ENCODE measurements at places on chromosomes 1 and 21. TPM values are rescaled to one million over a fixed set of nuclear protein-coding genes. Genes with fewer than 3 reads are reported as not detected.

DNA sequence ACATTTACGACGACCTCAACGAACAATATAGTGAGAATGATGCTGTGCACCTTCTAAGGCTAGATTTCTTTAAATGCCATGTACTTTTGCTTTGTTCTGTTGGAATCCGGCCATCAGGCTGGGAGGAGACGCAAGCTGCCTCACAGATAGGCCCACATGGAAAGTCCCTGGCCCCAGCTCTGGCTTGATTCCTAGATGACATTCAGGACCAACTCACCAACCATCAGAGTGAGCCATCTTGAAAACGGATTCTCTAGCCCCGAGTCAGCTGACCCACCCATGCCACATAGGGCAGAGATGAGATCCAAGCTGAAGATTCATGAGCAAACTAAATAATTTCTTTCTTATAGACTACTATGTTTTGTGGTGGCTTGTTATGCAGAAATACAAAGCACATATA is 164.4 kb downstream of the ZNF281 start:
- H3K4me3 ChIP-seq = no peak overlapping the region
- H3K4me1 ChIP-seq = no peaks in the 10 kb centered on the region
- no peak overlapping the region for H3K27ac ChIP-seq
- no peaks in the 10 kb centered on the region for H3K36me3 ChIP-seq

DNA sequence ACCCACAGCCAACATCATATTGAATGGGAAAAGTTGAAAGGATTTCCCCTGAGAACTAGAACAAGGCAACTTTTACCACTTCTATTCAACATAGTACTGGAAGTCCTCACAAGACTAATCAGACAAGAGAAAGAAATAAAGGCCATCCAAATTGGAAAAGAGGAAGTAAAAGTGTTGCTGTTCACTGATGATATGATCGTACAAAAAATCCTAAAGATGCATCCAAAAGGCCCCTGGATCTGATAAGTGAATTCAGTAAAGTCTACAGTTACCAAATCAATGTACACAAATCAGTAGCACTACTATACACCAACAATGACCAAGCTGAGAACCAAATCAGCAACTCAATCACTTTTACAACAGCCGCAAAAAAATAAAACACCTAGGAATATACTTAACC is 28.3 kb downstream of the RAB3GAP2 start:
- H3K27me3 ChIP-seq = no peaks in the 10 kb centered on the region
- no peaks in the 10 kb centered on the region for H3K36me3 ChIP-seq
- no peaks in the 10 kb centered on the region for H3K4me1 ChIP-seq
- H3K4me3 ChIP-seq = no peak overlapping the region
- no peak for DNase-seq
- H3K27ac ChIP-seq = no peak overlapping the region

GRCh38 chr1:182723200-182723599 is 38.8 kb upstream of the RGS8 start:
- no peak overlapping the region for H3K4me3 ChIP-seq
- no peaks in the 10 kb centered on the region for H3K4me1 ChIP-seq
- H3K36me3 ChIP-seq = no peaks in the 10 kb centered on the region
- no peaks in the 10 kb centered on the region for H3K27me3 ChIP-seq
- no peak for DNase-seq

GRCh38 chr1:181073638-181074037 is 14.9 kb upstream of the IER5 start:
- DNase-seq = peak; percentile 84
- no peaks in the 10 kb centered on the region for H3K4me1 ChIP-seq
- H3K4me3 ChIP-seq = no peak overlapping the region
- no peaks in the 10 kb centered on the region for H3K36me3 ChIP-seq
- no peaks in the 10 kb centered on the region for H3K27me3 ChIP-seq
- H3K27ac ChIP-seq = peak overlapping the region; percentile 15

DNA sequence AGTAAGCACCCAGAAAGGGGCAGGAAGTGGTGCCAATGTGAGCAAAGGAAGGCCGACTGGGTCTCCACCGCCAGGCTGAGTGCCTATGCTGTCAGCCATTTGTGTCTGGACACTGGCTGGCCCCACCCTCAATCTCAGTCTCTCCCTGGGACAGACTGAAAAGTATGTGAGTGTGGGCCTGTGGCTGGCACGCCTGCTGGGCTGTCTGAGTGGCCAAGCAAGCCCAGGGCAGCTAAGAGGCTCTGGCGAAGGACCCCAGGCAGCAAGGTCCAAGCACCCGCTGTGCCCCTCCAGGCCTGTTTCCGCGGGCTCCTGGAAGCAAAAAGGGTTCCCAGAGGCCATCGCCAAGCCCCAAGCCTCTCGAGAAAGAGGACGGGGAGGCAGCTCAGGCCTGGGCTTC is 93.3 kb upstream of the VAMP3 start:
- H3K4me1 ChIP-seq = peaks cover 5% of the 10 kb centered on the region
- no peaks in the 10 kb centered on the region for H3K27me3 ChIP-seq
- no peak for DNase-seq

GRCh38 chr1:222522105-222522915 is 25.6 kb downstream of the HHIPL2 start:
- H3K27ac ChIP-seq = no peak overlapping the region
- no peaks in the 10 kb centered on the region for H3K36me3 ChIP-seq
- H3K27me3 ChIP-seq = no peaks in the 10 kb centered on the region

DNA sequence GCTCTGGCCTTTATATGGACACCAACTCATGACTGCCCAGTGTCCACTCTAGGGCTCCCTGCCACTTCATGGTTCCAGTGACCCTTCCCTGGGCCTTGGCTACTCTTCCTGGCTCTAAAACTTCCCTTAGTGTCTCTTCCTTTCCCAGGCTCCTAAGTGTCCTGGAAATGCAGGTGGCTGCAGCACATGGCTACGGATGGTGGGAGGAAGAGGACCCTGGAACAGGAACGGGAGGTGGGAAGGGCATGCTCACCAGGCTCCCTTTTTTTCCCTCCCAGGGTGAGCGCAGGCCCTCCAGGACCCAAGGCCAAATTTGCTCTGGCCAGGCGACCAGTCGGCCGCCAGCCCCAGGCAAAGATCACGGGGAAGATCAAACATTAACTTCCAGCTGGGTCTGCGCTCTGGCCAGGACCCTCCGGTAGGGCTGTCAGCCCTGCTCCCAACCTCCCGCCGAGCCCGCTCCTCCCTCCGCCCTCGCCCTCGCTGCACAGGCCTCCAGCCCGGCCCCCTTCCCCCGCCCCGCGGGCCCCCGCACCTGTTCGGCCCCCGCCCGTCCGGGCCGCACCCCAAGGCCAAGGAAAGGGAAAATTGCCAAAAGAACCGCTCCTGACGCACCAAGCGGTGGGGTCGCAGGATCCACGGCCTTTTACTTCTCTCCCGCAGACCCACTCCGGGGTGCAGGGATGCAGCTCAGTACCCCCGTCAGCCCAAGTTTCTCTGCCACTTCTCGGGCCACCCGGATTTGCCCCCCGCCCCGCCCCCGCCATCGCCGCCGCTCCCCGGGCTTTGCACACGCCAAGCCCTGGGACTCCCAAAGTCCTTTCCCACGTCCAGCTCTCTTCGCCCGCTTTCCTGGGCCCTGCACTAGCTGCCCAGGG is 894 bp downstream of the TCEA3 start:
- DNase-seq = peak; percentile 53
- no peaks in the 10 kb centered on the region for H3K36me3 ChIP-seq
- no peaks in the 10 kb centered on the region for H3K27me3 ChIP-seq
- H3K27ac ChIP-seq = peak overlapping the region; percentile 84
- H3K4me1 ChIP-seq = peaks cover 6% of the 10 kb centered on the region

DNA sequence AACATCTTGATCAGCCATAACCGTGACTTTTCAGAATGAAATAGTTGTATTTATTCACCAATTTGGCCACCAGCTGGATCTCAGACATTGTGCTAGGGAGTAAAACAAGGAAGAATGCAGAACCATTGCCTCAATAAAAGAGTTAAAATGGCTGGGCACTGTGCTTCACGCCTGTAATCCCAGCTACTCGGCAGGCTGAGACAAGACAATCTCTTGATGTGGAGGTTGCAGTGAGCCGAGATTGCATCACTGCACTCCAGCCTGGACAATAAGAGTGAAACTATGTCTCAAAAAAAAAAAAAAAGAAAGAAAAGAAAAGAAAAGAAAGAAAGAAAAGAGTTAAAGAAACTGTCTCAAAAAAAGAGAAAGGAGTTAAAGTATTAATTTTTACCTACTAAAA is 199.5 kb downstream of the TPR start:
- H3K36me3 ChIP-seq = no peaks in the 10 kb centered on the region
- H3K27me3 ChIP-seq = no peaks in the 10 kb centered on the region
- no peak overlapping the region for H3K4me3 ChIP-seq
- no peak overlapping the region for H3K27ac ChIP-seq
- DNase-seq = peak; percentile 23

Gene NECTIN4
- 18.6 TPM for total RNA-seq

Gene RGS4
- 11.1 TPM for total RNA-seq

Gene LRIF1
- 38.3 TPM for total RNA-seq

Gene SELL
- total RNA-seq = 4.8 TPM

Gene RAB29
- total RNA-seq = 36.7 TPM
